ENCODE measurements at places on chromosomes 16 and 17.

DNA sequence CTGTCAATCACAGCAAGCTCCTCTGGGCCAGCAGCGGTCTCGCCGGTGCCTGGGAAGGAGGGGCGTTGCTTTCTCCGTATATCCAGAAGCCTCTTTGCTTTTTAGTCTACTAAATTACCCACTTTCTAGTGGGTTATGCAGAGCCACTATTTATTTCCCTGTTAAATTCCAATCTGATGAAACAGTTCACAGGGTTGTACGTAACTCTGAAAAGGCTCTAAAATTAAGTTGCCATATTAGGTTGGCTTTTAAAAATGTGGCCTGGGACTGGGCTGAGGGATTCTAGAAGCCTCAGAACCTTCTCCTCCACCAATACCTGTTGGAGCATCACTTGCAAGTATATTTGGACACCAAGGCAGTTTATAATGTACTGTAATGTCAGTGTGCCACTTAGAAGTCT, 27.2 kb downstream of the MARCHF10 start:
- no peak for DNase-seq

DNA sequence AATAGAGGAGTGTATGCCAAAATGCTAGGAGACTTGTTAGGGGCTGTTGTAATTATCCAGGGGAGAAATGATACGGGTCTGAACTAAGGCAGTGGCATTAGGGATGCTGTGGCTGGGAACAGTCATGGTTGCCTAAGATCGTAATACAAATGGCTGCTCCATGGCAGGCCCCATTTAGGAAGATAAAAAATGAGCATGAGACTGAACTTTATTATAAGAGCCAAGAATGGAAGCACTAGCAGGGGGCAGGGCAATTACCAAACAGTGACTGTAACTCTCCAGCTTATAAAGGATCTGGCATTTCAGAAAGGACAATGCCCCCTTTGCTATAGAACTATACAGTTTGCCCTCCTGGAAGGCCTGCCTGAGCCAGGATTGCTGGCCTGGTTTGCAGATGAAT, 503.3 kb upstream of the CDH5 start:
- DNase-seq = no peak

DNA sequence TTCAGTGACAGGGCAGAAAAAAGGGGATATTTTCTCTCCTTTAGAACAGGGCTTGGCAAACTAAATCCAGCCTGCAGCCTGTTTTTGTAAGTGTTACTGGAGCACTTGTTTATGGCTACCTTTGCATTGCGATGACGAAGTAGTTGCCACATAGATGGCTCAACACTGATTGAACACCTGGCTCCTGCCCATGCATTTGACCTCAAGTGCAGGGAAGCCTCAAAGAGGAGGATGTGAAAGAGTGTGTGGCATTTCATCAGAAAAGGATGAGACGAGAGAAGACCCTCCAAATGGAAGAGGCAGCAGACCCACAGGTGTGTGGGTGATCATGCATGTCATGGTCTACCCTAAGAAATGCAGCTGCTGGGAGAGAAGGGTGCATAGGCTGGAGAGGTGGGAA, 32.7 kb upstream of the IRX5 start:
- no peak for DNase-seq

- no peak for DNase-seq
These were observed 55.5 kb downstream of the SYT17 start for GRCh38 chr16:19223235-19224170.

- DNase-seq = no peak
These were observed 17.9 kb downstream of the CNP start for GRCh38 chr17:41984454-41984853.

DNA sequence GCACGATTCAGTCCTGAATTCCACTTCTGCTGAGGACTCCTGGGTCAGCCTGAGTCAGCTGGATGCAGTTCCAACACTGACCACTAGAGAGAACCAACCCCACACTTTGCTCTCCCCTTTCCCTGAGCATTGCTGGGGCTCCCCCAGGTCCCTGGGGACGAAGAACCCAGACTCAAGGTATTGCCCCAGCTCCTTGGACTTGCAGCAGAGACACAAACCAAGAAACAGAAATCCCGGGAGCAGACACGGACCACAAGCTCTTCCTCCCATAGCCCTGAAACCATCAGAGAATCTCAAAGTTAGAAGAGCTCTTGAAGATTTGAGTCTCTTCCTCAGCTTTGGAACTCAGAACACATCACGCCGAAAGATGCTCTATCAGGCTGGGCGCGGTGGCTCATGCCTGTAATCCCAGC, 678 bp upstream of the GH1 start:
- DNase-seq = peak; percentile 59

GRCh38 chr17:77943971-77944370, 14.5 kb upstream of the TNRC6C start:
- no peak for DNase-seq

DNA sequence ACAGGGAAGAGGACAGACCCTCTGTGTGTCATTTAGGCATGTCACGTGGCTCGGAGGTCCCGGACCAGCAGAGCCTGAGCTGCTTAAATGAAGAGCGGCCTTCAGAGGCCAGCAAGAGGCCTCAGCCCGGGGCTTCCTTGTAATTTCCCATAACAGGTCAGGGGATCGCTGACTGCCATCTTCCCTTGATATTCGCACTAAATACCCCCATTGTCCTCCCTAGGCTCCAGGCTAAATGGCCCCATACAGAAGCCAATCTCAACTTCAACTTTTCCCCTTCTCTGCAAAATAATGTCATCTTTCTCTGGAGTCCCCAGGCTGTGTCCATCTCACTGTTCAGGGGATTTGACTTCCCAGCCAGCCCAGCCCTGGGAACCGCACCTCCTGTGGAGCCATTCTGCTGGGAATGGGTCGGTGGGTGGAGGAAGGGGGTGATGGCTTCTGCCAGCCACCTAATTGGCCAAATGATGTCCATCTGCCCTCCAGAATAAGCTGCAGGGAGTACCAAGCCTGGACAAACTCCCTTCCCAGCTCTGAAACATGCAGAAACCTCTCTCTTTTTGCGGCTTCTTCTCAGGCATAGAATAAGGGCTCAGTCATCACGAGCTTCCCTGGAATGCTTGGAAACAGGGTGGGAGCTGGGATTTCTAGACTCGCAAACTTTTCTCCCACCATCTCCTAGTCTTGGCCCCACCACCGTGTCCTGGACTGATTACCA, 129.9 kb downstream of the SDK2 start:
- DNase-seq = no peak

DNA sequence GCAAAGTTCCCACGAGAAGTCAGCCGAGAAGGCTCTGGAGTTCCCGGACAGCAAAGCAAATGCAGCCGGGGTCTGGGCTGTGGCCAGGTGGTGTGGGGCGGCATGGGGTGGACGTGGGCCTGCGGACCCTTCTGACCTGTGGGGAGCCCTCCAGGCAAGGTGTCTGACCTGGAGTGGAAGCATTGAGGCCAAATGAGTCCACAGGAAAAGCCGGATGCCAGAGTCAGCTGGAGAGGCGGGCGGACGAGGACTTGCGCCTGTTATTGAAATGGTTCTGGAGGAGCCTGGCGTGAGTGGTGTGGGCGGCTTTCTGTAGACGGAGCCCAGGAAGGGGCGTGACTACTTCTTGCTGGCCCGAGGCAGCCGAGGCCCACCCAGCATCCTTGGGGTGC, 50.5 kb upstream of the ZNF750 start:
- no peak for DNase-seq

- DNase-seq = no peak
These were observed 26.0 kb downstream of the ACSF3 start for GRCh38 chr16:89119661-89120141.

DNA sequence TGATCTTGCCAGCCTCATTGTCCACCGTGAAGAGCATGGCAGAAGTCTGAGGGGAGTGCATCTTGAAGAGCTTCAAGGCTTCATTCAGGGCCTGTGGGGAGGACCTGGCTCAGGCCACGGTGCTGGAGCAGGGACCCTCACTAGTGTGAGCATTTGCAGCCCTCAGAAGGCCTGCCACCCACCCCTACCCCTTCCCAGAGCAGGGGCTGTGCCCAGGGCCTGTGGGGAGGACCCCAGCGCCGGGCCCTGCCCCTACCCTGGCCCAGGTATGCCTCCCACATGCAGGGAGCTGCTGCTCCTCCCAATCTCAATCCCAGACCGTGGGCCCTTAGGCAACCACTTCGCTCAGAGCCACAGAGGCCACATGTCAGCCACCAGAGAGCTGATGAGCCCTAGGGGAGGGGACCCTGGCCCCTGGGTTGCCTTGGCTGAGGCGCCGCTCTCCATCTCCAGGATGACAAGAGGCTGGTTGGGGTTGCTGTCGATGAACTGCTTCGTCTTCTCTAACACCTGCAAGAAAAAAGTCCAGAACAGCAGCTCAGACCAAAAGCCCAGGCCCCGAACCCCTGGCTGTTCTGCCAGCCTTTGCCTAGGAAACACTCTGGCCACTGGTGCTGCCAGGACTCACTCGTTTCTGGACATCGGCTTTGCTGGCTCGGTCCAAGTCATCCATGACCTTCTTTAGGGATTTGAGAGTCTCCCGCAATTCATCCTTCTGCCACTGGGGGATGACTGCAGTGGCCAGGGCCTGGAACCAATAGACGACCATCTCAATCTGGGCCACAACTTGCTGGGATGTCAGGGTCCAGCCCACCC, 1.8 kb upstream of the EXOSC6 start:
- peak; percentile 15 for DNase-seq

DNA sequence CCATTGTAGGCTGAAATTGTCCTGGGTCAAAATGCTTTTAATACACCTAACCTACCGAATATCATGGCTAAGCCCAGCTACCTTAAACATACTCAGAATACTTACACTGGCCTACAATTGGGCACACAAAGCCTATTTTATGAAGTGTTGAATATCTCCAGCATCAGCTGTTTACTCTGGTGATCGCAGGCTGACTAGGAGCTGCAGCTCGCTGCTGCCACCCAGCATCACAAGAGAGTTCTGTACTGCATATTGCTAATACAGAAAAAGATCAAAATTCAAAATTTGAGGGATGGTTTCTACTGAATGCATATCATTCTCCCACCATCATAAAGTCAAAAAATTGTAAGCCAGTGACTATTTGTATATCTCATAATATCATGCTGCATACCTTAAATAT, 55.3 kb downstream of the ULK2 start:
- no peak for DNase-seq
